SJSA1 (cell line): ENCODE measurements at places on chromosomes 16 and 17.
A peak's percentile ranks its signal among the peaks of the same experiment; 100 is the strongest.

DNA sequence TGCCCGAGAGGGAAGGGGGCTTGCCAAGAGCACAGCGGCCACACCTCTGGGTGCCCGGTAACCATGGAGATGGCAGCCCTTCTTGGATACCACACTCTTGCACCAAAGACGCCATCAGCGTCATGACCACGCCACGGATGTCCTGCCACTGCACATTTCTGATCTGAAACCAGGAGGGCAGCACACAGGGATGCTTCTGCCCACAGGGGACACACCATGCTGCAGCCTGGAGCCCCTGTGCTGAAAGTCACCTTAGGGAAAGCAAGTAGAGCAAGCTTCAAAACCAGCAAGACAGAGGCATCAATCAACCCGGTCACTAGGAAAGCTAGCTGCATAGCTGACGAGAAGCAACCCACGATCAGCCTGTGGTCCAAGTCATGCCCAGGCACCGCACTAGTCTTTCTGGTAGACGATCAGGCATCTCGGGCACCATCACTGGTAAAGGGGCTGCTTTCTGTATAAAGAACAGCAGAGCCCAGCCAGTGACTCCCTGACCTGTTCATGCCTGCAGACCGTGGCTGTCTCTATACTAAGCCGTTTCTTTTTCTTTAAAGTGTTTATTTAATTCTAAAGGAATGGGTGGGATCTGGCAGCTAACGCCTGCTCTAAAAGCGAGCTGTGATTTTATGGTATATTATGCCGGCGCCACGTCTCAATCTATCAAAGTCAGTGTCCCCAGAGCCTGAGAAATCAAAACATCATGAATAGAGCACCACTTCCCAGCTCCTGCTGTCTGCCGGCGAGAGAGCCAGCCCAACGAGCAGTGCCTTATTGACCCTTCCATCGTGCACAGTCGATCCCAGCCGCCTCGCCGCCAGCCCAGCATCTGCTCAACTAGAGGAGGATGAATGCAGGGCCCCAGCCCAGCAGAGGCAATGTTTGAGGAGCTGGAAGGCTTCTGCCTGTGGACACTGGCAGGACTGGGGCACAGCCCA lies 244.7 kb downstream of the RBFOX3 start:
- DNase-seq, result no peak

- no peak for DNase-seq
Observed at GRCh38 chr17:43528988-43529814, 16.9 kb downstream of the ETV4 start.

DNA sequence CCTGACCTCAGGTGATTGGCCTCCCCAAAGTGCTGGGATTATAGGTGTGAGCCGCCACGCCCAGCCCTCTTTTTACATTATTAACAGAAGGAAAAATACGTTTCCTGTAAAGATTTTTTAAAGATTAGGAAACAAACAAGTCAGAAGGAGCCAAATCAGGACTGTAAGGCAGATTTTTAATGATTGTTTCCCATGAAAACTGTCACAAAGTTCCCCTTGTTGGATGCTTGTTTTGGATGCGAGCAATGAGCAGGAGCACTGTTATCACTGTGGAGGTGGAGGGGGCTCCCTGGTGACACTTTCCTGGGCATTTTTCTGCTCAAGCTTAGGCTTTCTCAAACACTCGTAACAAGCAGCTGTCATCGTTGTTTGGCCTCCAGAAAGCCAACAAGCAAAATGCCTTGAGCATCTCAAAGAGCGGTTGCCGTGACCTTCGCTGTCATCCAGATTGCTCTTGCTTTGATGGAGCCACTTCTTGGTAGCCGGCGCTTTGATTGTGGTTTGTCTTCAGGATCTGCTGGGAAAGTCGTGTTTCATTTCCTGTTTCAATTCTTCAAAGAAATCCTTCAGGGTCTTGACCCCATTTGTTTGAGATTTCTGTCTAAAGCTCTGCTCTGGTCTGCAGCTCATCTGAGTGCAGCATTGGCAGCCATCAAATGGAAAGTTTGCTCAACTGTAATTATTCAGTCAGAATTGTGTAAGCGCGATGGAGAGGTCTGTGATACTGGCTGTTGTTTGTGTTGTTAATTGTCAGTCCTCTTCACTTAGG lies 128.7 kb downstream of the RPTOR start:
- peak; percentile 36 for DNase-seq

GRCh38 chr17:65774787-65775186 lies 213.3 kb upstream of the AXIN2 start:
- DNase-seq, result no peak

DNA sequence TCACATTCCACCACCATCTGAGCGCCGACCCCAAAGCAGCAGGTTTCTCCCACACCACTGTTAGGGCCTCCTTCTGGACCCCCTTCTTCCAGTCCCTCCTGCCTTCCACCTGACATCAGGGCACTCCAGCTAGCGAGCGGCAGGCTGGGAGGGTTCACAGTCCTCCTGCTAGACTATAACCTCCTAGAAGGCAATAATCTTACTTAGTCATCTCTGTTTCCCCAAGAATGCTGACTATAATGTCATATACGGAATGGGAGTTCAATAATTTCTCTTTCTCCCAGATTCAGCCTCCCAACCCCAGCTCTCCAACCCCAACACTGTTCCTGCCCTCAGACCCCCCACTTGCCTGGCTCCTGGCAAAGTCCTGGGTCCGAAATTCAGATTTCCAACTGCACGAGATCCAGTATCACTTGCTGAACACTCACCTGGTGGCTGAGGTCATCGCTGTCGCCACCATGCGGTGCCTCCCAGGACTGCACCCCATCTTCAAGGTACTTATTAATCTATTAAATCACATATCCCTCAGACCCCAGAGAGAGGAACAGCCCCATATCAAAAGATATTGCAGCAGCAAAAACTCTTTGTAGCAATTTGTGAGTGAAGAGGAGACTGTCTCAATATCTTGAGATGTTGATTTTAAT lies 5.6 kb downstream of the ALOX12 start:
- DNase-seq, result no peak

GRCh38 chr16:89749637-89750036 lies 28.3 kb downstream of the ZNF276 start:
- no peak for DNase-seq

- DNase-seq, result peak; percentile 74
Observed at GRCh38 chr17:8121681-8122421, 2.1 kb downstream of the HES7 start.

- no peak for DNase-seq
Observed at GRCh38 chr16:80670170-80670865, 129.5 kb downstream of the DYNLRB2 start.

DNA sequence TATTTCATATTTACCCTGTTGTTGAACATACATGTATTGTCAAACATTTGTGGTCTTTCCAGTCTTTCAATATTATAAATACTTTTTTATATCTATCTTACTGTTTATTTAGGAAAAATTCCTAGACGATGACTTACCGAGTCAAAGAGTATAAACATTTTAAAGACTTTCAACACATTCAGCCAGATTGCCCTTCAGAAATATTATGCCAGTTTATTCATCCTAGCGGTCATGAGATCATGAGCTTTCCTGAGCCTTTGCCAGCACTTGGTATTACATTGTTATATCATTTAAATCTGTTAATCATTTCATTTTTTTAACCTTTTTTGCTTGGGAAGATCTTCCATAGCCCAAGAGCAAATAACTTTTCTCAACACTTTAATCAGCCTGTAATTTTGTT lies 197.4 kb downstream of the SPECC1 start:
- DNase-seq, result no peak

DNA sequence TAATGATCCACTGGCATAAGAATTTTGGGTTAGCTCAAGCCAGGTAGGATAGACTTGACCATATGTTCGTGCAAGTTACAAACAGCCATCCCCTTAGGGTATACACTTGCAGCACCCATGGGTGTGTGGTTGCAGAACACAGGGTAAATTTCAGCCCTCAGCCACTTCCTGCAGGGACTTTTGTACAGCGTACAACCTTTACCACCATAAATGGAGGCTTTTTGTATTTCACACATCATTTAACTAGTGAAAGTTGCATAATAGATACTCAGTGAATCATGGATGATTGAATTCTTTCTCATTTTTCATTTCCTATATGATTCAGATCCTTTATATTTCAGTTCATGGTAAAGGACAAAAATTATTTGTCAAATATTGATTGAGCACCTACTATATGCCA lies 473.9 kb downstream of the CDH13 start:
- no peak for DNase-seq

DNA sequence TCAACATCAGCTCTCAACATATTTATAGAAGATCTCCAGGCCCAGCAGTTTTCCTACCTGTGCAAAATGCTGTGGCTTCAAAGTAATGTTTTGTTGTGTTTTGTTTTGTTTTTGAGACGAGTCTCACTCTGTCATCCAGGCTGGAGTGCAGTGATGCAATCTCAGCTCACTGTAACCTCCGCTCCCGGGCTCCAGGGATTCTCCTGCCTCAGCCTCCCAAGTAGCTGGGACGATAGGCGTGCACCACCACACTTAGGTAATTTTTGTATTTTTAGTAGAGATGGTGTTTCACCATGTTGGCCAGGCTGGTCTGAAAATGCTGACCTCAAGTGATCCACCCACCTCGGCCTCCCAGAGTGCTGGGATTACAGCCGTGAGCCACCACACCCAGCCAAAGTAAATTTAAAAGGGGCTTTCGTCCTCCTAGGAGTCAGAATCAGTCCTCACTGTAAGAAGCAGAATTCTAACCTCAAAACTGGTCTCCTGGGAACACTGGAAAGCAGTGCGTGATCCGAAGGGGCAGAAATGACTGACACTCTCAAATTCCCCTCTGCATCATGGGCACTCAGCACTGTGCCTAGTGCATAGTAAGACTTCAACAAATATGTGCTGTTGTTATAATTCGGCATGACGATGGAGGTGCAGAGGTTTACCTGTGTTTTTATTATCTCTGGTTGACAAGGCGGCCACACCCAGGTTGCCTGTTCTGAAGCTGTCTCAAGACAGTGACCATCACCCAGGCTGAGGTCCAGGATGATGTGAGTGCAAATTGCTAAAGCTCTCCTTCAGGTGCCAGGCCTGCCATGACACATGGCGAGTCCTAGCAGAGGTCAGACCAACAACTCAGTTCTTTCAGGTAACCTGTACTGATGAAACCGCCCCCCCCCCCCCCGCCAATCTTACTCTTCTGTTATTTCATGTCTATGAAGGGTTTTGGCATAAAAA lies 59.8 kb downstream of the ADCY9 start:
- DNase-seq, result peak; percentile 36

DNA sequence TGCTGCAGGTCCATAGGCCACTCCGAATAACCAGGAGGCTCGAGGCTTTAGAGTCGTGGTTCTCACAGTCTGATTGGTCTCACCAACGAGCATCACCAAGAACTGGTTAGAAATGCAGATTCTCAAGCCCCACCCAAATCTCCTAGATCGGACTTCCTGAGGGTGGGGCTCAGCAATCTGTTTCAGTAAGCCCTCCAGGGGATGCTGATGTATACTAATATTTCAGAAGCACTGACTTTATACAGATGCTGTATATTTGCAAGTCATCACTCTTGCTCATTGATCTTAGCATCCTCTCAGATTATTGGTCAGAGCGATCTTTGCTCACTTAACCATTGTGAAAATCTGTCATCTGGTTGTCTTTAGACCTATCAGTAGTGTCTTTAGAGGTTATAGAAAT lies 4.4 kb upstream of the VAC14 start:
- no peak for DNase-seq

- no peak for DNase-seq
Observed at GRCh38 chr16:58472266-58472665, 27.7 kb upstream of the NDRG4 start.

DNA sequence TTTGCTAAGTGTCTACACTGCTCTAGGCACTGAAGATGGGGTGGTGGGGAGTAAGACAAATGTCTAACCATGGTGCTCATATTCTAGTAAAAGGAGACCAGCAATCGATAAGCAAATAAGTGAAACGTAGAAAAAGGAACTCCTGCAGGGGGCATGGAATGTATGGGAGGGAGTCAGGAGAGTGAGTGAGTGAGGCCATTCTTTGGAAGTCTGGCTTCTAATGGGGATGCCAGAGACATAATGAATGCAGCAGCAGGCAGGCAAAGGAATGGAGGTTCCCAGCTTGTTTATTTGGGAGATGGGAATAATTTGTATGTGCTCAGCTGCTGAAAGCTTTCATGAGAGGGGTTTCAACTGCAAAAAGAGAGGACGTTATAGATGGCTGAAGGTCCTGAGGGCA lies 216.4 kb upstream of the DYNLRB2 start:
- DNase-seq, result no peak

DNA sequence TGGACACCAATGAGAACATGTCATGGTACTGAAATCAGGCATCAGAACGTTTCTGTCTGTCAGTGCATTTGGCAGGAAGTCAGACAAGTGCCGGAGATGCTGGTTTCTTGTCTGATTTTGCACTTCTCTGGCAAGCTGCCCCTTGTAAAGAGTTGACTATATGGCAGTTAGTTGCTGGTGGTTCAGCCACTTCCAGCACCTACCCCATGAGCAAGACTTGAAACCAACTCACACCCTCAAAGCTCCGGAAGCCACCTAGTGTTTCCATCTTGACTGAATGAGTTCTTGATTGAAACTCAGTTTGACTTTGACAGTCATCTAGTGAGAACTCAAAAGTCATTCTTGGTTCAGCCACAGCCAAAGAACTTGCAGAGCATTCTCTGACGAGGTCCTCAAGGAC lies 225.1 kb downstream of the SPECC1 start:
- DNase-seq, result no peak

GRCh38 chr17:50146927-50147665 lies 3.4 kb downstream of the PPP1R9B start:
- DNase-seq, result no peak

DNA sequence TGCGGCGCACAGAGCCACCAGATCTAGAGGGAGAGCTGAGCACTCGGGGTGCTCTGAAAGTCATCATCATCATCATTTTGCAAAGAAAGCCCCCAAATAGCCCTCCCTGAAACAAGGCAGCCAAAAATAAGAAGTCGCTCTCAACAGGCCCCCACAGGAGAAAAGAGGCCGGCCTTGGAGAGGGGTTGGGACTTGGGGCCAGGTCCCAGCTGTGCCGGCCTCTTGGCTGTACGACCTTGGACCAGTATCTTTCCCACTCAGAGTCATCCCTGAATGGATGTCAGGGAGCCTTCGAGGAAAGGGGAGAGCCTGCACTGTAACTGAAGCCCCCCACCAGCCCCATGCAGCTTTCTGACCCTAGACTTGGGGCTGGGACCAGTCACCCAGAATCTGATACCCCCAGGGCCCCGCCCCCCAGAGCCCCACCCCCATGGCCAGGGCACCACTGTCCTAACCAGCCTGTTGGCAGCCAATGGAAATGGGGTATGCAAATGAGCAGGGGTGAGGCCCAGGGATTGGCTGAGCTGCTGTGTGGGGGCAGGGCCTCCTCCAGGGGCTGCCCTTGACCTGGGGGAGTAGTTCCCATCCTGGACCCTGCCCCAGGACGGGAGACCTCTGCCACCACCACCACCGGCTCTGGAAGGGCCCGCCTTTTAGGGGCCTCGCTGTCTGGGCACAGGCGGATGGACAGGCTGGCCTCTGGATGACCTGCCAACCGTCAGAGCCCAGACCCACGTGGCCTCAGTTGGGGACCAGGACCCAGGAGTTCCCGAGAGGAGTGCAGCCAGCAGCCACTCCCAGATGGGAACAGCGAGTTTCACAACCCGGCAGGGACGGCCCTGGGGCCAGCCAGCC lies 15.4 kb downstream of the ZFPM1 start:
- no peak for DNase-seq

DNA sequence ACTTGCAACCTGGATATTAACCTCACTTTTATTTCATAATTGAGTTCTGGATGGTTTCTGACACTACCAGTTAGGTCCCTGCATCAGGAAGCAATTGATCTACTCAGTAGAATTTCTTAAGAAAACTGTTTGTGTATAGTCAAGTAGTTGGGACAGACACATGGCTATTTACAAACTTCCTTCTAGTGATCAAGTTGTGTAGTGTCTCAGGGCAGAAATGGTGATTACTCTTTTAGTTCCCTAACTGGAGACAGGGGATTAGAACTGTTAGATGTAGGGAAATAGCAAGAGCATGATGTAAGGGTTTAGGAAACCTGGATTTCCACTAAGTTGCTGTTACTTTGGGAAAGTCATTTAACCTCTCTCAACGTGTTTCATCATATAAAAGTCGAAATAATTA lies 30.4 kb downstream of the TMEM100 start:
- no peak for DNase-seq
